Vagina (tissue), 2 donors: ENCODE measurements at places on chromosomes 2 and 18. TPM values are rescaled to one million over a fixed set of nuclear protein-coding genes. Genes with fewer than 3 reads are reported as not detected.

DNA sequence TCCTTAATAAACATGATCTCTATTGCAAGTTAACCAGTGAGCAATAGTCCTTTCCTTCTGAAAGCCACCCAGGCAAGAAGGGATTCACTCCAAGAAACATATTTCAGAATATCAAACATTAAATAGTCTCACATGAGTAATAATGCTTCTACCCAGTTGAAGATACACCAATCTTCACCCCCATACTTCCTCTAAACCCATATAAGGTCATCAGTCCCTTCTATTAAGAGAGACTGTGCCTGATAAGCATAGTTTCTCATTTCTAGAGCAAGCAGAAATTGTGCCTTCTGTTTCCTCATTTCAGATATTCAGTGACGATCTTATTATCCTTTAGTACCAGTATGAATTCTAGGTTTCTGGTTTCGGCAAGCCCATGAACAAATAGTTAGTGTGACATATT lies 64.6 kb downstream of the DSEL start:
- no peak overlapping the region for H3K27ac ChIP-seq
- H3K4me3 ChIP-seq, result no peak overlapping the region
- no peaks in the 10 kb centered on the region for H3K4me1 ChIP-seq
- no peak for DNase-seq
- no peaks in the 10 kb centered on the region for H3K27me3 ChIP-seq

GRCh38 chr2:18544171-18544570 lies 16.3 kb downstream of the RDH14 start:
- H3K27me3 ChIP-seq, result no peaks in the 10 kb centered on the region
- no peaks in the 10 kb centered on the region for H3K4me1 ChIP-seq
- H3K27ac ChIP-seq, result no peak overlapping the region
- H3K4me3 ChIP-seq, result no peak overlapping the region
- no peak for DNase-seq

MOGAT1 gene
- total RNA-seq, result not detected

DNA sequence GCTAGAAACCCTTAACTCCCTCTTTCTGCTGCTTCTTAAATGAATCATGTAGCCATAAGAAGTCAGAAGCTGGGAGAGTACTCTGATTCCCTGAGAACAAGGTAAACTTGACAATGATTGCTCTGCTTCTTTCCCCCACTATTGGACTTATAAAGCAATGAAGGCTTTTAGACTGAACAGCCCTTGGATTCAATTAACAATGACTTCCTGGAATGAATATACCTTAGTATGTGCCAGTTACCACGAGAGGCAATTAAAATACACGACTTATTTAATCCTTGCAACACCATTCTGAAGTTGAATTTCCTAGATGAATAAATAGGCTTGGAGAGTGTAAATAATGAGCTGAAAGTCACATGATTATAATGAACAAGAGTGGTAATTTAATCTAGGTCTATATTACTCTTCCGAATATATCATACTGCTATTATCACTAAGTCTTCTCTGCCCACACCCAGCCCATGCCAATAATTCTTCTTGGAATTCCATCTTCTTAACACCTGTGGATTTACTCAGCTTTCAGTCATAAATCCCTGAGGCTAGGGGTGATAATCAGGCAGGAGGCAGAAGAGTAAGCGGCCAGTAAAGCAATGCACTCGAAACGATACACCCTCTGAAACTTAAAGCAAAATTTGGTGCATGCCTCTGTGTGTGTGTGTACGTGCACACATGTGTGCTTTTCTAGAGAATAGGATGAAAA lies 170.2 kb downstream of the ATAD2B start:
- H3K27ac ChIP-seq, result no peak overlapping the region
- no peak for DNase-seq
- H3K4me1 ChIP-seq, result peaks cover 9% of the 10 kb centered on the region

LRP2 gene
- not detected for total RNA-seq

DNA sequence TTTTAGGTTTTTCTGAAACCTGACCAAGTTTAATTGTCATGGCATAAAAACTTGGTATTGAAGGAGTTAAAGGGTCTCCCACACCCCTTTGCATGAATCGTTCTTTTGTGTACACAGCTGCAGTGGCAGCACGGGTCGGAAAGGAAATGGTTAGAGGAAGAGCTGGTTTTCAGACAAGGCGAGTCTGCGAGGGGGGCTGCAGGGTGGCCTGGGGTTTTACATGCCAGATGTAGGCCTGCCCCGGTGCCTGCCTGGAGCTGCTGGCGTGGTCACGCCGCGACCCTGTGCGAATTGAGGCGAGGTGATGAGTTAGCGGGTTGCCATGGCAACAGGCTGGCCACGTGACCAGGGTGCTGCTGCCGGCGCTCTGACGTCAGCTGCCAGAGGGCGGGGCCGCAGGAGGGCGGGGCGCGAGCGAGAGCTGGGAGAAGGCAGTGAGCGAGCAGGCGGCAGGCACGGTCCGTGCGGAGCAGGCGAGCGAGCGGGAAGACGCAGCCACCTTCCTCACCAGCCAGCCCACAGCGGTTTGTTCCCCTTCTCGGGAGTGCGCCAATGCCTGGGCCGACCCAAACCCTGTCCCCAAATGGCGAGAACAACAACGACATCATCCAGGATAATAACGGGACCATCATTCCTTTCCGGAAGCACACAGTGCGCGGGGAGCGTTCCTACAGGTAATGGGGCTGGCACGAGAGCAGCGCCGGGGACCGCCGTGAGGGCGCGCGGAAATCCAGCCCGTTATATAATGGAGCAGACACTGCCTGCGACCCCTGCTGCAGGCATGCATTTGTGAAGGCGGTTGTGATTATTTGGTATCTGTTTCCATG lies at the start of gene MAPRE2:
Gene MAPRE2, plus strand, starts transcription at position 426 of the 827 bp plus-strand sequence. Its CDS starts 127 bp downstream, at position 553.
- H3K36me3 ChIP-seq, result no peaks in the 10 kb centered on the region
- H3K4me3 ChIP-seq, result peak within 1 kb of the TSS; percentile 55
- peak; percentile 98 for DNase-seq
- H3K4me1 ChIP-seq, result peaks cover 41% of the 10 kb centered on the region
- H3K27me3 ChIP-seq, result no peaks in the 10 kb centered on the region
- H3K27ac ChIP-seq, result peak within 1 kb of the TSS; percentile 89

DNA sequence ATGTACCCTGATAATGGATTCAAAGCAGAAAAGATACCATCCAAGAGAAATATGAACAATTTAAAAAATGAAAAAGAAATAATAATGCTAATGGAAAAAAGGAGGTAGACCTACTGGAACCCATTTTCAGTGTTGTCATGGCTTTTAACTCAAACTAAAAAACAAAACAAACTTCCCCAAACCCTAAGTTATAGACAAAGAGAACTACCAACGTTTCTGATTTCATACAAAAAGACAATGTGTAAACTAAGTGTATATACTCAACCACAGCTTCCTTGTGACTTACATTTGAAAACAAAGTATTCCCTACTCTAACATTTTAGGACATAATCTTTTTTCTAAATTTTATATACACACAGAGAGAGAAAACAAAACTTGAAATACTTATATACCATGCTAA lies 45.9 kb downstream of the ACVR1 start:
- no peaks in the 10 kb centered on the region for H3K27me3 ChIP-seq
- H3K4me3 ChIP-seq, result no peak overlapping the region
- peak overlapping the region; percentile 91 for H3K27ac ChIP-seq
- H3K4me1 ChIP-seq, result peaks cover 39% of the 10 kb centered on the region
- H3K36me3 ChIP-seq, result no peaks in the 10 kb centered on the region

- H3K27me3 ChIP-seq, result no peaks in the 10 kb centered on the region
- no peaks in the 10 kb centered on the region for H3K4me1 ChIP-seq
- no peak overlapping the region for H3K4me3 ChIP-seq
- DNase-seq, result no peak
- no peaks in the 10 kb centered on the region for H3K36me3 ChIP-seq
- no peak overlapping the region for H3K27ac ChIP-seq
These were observed 99.4 kb upstream of the BCL11A start for GRCh38 chr2:60652832-60653340.

- no peaks in the 10 kb centered on the region for H3K36me3 ChIP-seq
- no peak for DNase-seq
- no peaks in the 10 kb centered on the region for H3K27me3 ChIP-seq
- H3K4me1 ChIP-seq, result no peaks in the 10 kb centered on the region
- H3K4me3 ChIP-seq, result no peak overlapping the region
These were observed 27.9 kb downstream of the GLS start for GRCh38 chr2:190908532-190908931.

- DNase-seq, result no peak
- no peak overlapping the region for H3K4me3 ChIP-seq
- peak overlapping the region; percentile 54 for H3K27ac ChIP-seq
- H3K36me3 ChIP-seq, result no peaks in the 10 kb centered on the region
These were observed 384.8 kb downstream of the GALR1 start for GRCh38 chr18:77634494-77634893.

DNA sequence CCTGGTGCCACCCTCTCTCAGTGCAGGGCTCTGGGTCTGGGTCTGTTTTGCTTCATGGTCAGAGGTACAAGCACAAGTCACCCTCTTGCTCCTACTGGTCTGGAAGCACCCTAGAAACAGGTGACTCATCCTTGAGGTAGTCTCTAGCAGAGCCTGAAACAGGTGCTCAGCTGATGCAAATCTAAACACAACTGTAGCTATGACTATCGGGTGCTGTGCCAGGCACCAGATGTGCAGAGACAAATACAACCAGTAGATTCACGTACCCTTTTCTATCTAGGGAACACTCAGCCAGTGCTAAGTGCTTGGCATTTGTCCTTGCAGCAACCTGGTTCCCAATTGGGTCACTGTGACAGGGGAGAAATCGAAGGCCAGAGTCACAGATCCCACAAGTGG lies 140.9 kb upstream of the MYCN start:
- H3K27me3 ChIP-seq, result no peaks in the 10 kb centered on the region
- no peak overlapping the region for H3K27ac ChIP-seq
- no peaks in the 10 kb centered on the region for H3K36me3 ChIP-seq
- H3K4me3 ChIP-seq, result no peak overlapping the region
- no peaks in the 10 kb centered on the region for H3K4me1 ChIP-seq

DNA sequence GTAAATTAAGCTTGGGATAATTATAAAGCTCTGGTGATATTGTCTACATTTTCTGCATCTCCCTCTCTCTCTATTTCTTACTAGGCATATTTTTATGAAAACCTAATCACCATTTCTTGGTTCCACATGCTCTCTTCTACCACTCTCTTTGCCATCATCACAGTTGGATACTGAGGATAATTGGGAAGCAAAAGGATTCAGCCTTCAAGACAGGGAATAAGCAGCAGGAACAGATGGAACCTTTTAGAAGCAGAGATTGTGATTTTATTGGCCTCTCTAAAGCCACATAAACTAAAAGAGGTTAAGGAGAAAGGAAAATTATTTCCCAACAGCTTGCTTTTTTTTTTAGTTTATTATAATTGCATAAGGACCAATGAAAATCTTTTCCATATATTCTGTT lies 226.3 kb upstream of the SPHKAP start:
- no peak for DNase-seq
- no peaks in the 10 kb centered on the region for H3K36me3 ChIP-seq
- no peak overlapping the region for H3K4me3 ChIP-seq
- no peak overlapping the region for H3K27ac ChIP-seq
- H3K27me3 ChIP-seq, result no peaks in the 10 kb centered on the region
